Glomerular endothelial cell (primary cell): ENCODE measurements at places on chromosomes 2 and 18. TPM values are rescaled to one million over a fixed set of nuclear protein-coding genes. Genes with fewer than 3 reads are reported as not detected.

INHBB gene
- total RNA-seq, result 2.4 and 13.9 TPM in 2 replicates

DNA sequence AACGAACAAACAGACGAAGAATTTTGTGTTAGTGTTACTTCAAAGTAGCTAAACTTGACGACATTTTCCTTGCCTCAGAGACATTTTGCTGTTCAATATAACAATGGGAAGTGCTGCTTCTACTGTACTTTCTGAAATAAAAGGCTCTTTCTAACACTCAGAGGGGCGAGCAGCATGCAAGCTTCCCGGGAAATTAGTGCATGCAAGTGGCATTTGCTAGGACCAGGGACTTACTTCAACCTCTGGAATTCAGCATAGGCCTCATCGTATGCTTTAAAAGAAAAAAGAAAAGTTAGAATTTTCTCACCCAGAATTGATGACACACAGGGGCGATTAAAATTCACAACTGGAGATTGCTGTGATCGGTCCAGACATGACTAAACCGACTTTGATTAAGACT is 62.5 kb upstream of the LPIN2 start:
- DNase-seq, result no peak

GRCh38 chr18:2964361-2965010 is 48.5 kb downstream of the LPIN2 start:
- DNase-seq, result no peak

CPLX4 gene
- total RNA-seq, result not detected in 2 replicates

MRPL44 gene
- total RNA-seq, result 36.1 and 38.6 TPM in 2 replicates

DNA sequence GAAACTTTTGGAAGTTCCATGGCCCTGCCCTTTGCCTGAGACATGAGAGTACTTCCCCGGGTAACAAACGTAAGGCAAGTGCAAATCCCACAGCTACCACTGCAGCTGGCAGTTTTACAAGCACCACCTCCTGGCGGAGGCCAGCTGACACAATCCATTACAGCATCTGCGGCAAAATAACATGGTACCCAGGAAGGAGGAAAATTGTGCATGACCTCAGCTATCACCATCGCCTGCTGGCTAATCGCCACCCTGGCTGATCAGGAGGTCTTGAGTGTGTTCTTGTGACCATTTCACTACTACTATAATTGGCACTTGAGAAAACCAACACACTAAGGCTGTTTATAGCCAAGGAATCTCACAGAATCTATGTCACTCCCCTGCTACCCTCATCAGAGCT is 71.7 kb upstream of the SERPINE2 start:
- DNase-seq, result no peak
